ENCODE measurements at places on chromosomes 2 and 18.

DNA sequence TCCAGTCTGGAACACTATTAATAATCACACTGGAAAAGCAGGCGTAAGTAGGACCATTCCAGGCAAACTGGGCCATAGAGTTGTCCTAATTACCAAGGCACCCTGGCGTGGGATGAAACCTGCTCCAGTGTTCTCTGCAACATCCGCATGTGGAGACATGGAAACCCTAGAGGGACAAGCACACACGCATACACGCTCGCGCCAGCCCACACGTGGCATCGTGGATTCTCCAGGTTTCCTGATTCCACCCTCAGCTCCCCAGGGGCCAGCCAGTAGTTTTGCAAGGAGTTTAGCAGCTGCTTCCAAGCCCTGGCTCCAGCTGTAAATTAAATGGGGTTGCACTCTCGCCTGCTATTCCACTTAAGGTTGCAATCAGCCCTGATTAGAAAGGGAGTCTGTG lies 127.7 kb downstream of the DYSF start:
- DNase-seq: no peak

DNA sequence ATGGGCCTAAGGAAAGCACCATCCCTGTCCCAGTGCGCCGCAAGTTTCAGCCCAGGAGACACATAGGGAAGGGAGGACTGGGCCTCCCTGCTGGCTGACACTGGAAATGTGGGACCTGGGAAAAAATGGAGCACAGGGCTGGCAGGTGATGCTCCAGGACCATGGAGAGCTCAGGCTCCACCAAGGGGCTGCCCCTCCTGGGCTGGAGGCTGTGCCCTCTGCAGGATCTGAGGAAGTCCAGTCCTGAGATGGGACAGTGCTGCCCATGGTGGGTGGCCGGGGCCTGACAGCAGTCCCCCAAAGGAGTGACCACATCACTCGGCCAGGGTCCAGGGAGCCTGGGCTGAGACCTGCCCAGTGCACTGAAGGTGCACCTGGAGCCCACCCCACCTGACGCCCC lies 108.6 kb upstream of the TEKT4 start:
- no peak for DNase-seq

- DNase-seq: no peak
Measured at GRCh38 chr18:35682281-35682867, 100.8 kb downstream of the GALNT1 start.

- no peak for DNase-seq
Measured at GRCh38 chr18:75161256-75162028, 47.5 kb downstream of the PTGR3 start.

DNA sequence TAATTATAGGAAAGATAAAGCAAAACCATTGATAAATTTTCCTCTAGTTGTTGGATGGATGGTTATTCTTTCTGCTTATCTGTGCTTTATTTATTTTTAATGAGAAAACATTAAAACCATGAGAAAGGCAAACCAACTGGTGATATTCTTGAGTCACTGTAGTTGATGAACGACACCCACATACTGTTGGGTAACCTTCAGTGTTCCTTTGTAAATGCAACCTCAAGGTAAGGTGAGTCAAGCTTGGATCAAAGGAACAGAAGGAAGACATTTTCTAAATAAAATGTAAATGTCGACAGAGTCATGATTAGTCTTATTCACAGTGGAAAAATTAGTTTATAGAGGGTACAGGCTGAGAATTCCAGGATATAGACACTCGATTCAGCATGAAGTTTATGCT lies 12.7 kb downstream of the ABCB11 start:
- no peak for DNase-seq

DNA sequence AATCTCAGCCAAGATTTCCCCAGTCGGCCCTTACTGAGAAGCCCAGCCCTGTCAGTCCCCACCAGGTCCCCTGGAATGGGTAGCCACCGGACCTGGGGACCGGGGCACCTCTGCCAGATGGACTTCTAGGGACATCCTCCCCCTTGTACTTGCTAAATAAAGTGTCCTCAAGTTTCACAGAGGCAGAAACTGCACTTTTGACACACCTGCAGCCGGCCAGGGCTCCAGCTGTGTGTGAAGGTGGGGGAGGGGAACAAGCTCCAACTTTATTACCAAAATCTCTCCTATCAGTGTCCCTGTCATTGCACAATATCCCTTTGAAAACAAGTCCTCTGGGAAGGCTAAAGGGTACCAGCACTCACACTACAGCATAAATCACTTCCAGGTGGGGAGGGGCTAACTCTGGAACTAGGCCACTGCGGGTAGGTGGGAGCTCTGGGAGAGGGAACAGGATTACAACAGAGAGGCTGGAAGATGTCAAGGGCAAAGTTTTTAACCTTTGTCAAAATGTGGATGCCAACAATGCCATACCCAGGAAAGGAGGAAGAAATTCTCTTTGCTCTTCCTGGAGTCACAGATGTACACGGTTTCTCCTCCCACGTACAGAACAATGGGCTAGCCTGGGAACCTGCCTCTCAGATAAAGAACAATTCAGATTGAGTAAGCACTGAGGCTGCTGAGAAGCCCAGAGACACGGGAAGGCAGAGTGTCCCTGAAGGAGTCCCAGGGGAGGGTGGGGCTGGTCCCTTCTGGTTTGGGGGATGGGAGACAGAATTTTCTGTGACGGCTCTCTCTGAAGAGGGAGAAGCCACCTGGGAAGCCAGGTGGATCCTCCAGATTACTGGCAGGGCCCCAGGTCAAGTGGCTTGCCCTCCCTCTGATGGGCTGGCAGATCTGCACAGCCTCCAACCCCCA lies 11.0 kb downstream of the SDC1 start:
- DNase-seq: no peak

- no peak for DNase-seq
Measured at GRCh38 chr2:24859968-24860600, 60.0 kb downstream of the ADCY3 start.
